ENCODE measurements at places on chromosomes 1 and 21.

- DNase-seq = no peak
Measured at GRCh38 chr21:37454869-37455503, 88.4 kb downstream of the DYRK1A start.

GRCh38 chr1:160550572-160551034 is 27.5 kb upstream of the SLAMF6 start:
- DNase-seq = no peak

- DNase-seq = no peak
Measured at GRCh38 chr1:3018576-3018975, 2.7 kb upstream of the ACTRT2 start.

GRCh38 chr21:25080141-25080540 is 527.1 kb downstream of the MRPL39 start:
- no peak for DNase-seq

DNA sequence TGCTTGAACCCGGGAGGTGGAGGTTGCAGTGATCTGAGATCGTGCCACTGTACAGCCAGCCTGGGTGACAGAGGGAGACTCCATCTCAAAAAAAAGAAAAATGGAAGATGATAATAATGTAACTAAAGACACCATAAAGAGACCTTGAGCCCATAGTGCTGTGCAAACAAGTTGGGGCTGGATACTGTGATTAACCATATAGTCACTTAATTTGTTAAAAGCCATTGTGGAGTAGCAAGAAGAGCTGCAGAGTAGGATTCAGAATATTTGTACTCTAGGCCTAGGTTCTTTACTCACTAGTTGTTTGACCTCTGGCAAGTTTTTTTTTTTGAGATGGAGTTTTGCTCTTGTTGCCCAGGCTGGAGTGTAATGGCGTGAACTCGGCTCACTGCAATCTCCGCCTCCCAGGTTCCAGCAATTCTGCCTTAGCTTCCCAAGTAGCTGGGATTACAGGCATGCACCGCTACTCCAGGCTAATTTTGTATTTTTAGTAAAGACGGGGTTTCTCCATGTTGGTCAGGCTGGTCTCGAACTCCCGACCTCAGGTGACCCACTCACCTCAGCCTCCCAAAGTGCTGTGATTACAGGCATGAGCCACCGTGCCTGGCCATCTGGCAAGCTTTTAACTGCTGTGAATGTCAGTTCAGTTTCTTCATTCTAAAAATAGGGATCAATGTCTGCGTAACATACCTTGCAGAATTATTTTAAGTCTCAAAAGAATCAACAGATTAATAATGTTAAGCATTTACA is 12.8 kb downstream of the CAP1 start:
- no peak for DNase-seq

DNA sequence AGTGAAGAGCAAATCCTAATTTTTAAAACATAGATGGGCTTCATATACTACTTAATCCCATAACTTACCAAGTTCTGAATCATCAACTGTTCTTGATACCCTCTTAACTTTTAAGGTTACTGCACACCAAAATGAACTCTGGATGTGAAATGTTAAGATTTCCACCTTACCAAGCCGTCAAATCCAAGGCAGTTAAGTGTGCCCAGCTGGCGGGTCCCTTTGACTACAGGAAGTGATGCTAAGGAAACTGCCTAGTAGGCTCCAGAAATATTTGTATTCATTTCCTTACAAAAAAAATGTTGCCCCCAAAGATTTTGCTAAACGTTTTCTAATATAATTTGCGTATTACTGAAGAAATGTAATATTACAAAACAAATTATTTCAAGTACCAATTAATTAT is 10.7 kb downstream of the NRIP1 start:
- DNase-seq = no peak

DNA sequence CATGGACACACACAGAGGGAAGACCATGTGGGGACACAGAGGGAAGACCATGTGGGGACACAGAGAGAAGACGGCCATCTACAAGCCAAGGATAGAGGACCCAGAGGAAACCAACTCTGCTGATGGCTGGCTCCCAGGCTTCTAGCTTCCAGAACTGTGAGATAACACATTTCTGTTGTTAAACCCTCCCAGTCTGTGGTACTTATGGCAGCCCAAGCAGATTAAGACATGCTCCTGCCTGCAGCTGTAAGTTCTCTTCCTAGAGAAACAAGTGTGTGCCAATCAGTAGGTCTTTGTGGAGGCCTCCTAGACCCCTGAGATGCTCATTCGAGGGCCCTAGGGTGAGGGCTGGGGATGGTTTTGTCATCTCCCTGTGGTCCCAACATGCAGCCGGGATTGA is 2.7 kb downstream of the AGT start:
- DNase-seq = no peak

DNA sequence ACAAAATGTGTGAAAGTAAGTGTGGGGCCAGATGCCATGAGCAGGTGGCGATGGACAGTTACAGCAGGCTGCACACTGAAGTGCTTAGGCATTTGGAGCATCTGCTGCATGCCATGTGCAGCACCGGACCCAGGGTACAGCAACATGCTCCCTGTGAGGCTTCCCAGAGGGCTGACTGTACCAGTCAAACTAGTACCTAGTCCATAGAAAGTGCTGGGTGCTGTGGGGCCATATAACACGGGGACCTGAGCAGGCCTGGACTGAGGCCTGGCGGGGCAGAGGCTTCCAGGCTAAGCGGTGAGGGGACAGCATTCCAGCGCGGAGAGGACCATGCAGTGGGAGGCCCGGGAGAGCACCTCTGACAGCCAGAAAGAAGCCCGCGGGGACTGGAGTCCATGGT is 29.9 kb upstream of the PKP1 start:
- no peak for DNase-seq

- DNase-seq = no peak
Measured at GRCh38 chr1:89125913-89126580, at the start of gene GBP2. Gene GBP2 (minus strand): TSS chr1:89126114. CDS start chr1:89121966, 4,148 bp downstream.

GRCh38 chr1:165490175-165490574 is 45.2 kb upstream of the RXRG start:
- no peak for DNase-seq

GRCh38 chr1:220084460-220084859 is 5.1 kb downstream of the BPNT1 start:
- no peak for DNase-seq

DNA sequence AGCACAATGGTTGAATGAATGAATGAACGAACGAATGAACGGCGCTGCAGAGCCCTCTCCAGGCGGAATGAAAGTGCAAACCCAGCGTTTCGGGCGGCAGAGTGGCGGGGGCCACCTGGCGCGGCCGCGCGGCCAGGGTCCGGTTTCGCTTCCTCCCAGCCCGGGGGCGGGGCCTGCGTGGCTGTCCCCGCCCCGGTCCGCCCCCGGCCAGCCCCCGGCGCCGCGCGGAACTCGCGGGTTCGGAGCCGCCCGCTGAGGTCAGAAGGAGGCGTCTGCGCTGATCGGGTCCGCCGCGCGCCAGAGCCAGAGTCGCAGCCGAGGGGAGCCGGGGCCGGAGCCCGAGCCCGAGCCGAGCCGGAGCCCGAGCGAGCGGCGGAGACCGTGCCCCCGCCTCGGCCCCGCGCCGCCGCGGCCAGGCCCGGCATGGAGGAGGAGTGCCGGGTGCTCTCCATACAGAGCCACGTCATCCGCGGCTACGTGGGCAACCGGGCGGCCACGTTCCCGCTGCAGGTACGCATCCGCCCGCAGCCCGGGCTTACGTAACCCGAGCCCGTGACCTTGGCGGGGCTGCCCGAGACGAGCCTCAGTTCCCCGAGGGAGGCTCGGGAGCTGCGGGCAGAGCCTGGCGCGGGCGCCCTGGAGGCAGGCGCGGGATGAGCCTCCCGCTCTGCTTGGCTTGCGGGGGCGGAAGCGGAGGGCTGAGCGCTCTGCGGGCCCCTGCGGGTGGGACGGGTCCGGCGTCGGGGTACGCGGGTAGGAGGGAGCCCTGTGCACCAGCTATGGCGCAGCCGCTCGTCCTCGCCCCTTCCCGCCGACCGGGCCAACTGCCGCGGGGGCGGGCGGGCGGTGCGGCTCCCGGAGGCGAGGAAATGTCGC is at the start of gene PDXK:
PDXK (plus strand) TSS at position 258 of the 876 bp plus-strand sequence; CDS start at position 424, 166 bp downstream.
- DNase-seq = peak; percentile 77

GRCh38 chr1:231108516-231109302 is 53.1 kb upstream of the TRIM67 start:
- no peak for DNase-seq

- peak; percentile 88 for DNase-seq
Measured at GRCh38 chr1:193185901-193186731, at the start of gene B3GALT2. Gene B3GALT2 (minus strand): TSS chr1:193186613. CDS start chr1:193181562, 5,051 bp downstream.

GRCh38 chr1:176682830-176683535 is 220.0 kb downstream of the PAPPA2 start:
- DNase-seq = no peak

DNA sequence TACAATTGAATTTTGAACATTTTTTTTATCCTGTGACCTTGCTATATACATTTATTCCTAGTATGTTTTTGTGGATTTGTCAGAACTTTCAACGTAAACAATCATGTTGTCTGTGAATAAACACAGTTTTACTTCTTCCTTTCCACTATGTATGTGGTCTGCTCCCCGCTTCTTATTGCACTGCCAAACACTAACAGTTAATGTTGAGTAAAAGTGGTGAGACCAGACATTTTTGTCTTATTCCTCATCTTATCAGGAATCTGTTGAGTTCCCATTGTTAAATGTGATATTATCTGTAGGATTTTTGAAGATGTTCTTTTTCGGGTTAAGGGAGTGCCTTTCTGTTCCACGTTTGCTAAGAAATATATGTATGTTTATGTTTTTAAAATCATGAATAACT is 45.9 kb downstream of the CAMSAP2 start:
- no peak for DNase-seq

GRCh38 chr1:161227196-161227871 is 1.5 kb downstream of the TOMM40L start:
- DNase-seq = peak; percentile 65

- DNase-seq = peak; percentile 83
Measured at GRCh38 chr1:70410604-70411359, at the start of gene CTH. Gene CTH (plus strand): TSS chr1:70411268. CDS start chr1:70411416, 148 bp downstream.

DNA sequence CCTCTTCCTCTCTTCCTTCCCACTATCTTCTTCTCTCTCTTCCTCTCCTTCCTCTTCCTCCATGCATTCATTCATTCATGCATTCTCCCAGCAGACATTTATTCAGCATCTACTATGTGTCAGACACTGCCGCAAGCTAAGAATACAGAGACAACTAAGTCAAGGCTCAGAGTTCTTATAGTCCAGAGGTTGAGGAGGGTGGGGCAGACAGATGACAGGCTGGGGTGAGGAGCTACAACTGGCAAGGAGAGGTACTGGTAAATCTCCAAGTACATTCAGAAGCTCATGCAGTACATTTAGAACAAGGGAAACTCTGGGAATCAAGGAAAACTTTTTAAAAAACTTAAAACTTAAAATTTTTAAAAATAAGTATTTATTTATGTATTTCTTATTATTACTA is 56.4 kb upstream of the FMOD start:
- DNase-seq = no peak

DNA sequence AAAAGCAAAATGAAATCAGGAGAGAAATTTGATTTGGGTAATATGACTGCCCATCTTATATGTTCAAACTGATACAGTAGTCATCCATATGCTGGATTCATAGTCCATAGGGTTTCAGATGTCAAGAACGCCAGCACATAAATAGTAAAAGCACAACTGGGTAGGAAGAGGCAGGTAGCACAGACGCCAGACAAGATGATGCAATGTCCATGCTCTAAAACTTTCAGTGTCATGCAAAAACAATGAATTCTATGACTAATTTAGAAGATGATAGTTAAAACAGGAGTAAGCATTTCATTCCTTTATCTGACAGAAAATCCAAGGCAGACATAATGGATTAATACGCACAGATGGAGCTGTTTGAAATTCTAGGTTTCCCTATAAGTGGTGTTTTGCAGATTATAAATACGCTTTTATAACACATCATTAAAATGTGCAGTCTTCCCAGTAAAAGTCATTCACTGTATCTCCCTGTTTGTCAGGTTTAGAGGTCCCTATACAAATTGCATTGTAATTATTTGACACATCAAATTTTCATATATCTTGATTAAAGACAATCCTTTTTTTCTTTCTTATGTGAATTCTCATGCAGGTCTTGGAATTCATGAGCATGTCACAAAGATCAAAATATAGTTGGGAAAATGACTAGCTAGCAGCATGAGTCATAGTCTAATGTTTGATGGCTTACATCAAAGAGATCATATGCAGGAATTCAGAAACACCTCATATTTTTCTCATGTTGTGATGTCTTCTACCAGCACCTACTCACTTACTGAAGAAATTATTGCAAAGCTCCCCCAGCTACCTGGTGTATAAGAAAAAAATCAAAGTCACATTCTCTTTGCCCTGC is 139.9 kb downstream of the DSCAM start:
- no peak for DNase-seq

DNA sequence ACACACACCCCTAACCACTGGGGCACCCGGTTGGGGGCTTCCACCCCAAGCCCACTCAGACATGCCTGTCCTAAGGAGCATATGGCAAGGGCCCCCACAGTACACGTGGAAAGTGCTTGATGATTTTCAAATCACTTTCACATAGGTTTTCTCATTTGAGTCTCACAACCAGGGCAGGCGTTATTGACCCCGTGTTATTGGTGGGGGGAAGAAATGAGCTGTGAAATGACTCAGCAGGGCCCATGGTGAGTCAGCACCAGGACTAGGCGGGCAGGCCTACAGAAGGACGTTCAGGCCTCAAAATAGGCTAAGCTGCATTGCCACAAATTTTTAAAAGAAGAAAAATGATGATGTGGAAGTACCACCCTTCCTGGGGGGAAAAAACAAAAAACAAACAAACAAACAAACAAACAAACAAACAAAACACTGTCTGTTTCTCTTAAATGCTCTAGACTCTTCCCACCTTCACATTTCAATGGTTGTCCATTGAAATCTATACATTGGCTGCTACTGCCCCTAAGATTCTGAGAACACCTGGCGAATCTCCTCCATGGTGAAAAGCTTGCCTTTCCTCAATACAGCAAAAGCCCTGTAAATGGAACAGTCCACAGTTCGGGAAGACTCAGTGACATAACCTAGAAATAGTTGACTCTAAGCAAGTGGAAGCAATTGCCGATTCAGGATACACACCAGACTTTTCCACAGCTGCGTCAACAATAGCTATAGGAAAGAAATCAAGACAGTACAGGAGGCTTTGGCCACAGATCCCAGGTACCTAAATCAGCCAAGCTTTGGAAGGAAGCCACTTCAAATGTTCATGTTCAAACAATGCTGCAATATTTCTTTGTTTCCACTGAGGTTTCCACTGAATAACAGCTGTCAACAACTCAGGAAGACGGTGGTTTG is 234.7 kb downstream of the TOMM20 start:
- DNase-seq = peak; percentile 74

- DNase-seq = no peak
Measured at GRCh38 chr1:108059945-108060344, 95.0 kb upstream of the VAV3 start.

GRCh38 chr1:39866767-39867166 is 16.5 kb downstream of the TRIT1 start:
- no peak for DNase-seq

GRCh38 chr21:45865106-45865835 is 116.3 kb upstream of the COL6A1 start:
- no peak for DNase-seq

GRCh38 chr1:191240925-191241324 is 763.3 kb upstream of the BRINP3 start:
- no peak for DNase-seq

GRCh38 chr1:86636898-86637297 is 67.5 kb upstream of the SH3GLB1 start:
- no peak for DNase-seq

GRCh38 chr21:46219591-46220239 is 8.9 kb downstream of the LSS start:
- no peak for DNase-seq

- no peak for DNase-seq
Measured at GRCh38 chr1:113540335-113540734, 150.0 kb downstream of the MAGI3 start.

Data from NCI-H1092 (cell line).